C1 segment of cervical spinal cord (tissue), 14 donors: ENCODE measurements at places on chromosomes 2 and 18.

DNA sequence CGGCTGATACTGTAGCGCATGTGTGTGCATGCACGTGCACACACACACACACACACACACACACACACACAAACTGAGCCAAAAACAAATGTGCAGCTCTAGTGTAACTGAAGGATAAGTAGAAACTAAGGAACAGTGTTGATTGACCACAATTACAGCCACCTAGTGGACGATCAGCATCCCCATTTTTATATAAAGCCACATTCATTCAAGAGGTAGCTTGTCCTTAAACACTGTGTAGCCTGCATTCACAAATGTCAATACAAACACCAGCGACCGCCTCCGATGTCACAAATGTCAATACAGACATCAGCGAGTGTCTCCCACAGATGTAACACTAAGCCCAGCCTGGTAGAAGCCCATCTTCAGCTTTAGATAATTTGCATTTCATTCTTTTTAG lies 167.4 kb downstream of the PTGR3 start:
- DNase-seq: no peak

DNA sequence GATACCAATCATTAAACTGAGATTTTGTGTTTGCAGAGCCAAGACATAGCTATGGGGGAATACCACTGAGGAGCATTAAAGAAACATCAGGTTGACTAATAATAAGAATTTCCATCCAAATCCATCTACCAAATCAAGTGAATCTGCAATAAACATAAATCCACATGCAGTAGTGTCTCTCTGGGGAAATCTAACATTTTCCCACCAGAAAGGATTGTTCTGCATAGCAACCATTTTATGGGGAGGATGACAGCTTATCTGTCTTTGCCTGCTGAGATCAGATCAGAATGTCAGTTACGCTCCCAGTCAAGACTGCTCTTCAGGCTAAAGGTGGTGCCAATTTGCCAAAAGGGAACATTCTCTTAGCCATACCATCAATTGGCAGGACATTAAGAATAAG lies 1098.9 kb upstream of the CHAC2 start:
- no peak for DNase-seq

GRCh38 chr18:41545091-41545888 lies 409.7 kb upstream of the PIK3C3 start:
- no peak for DNase-seq

- no peak for DNase-seq
These were observed 87.1 kb downstream of the DGKD start for GRCh38 chr2:233441161-233442027.

GRCh38 chr2:64738026-64738425 lies 84.3 kb upstream of the SERTAD2 start:
- DNase-seq: no peak

- DNase-seq: no peak
These were observed 17.6 kb upstream of the SLC9A2 start for GRCh38 chr2:102601730-102602129.

DNA sequence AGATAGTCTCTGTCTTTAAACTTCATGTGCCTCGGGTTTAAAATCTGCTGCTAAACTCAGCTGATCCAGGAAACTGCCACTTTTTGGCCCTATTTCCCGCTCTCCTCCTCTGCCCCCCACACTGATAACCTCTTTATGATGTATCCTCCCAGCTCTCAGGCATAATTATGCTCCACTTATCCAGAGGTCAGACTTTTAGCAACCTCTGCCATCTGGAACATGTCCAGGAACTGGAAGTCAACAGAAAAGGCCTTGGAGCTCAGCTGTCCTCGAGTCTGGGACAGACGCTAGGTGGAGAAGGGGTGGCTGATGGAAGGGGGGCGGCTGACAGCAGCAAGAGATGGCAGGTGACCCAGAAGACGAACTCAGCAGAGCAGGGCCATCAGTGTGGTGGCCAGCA lies 41.2 kb downstream of the ASAP2 start:
- no peak for DNase-seq

DNA sequence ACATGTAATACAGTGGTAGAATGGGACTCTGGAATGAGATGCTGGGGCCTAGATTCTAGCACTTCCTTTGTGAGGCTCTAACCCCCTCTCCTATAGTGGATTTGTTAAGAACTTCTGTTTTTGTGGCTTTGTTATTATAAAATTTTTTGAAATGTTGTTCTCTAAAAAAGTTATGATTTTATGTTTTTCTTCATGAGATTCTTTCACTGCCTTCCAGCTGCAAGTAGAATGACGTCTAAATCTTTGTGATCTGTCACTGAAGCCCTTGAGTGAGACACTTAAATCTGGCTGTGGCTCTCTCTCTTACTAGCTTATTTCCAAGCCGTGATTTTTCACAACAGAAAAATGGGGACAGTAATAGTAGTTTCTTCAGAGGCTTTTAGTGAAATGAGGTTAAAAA lies 1.6 kb downstream of the CASP8 start:
- no peak for DNase-seq

- DNase-seq: no peak
These were observed 25.7 kb downstream of the MSH6 start for GRCh38 chr2:47808614-47809013.

DNA sequence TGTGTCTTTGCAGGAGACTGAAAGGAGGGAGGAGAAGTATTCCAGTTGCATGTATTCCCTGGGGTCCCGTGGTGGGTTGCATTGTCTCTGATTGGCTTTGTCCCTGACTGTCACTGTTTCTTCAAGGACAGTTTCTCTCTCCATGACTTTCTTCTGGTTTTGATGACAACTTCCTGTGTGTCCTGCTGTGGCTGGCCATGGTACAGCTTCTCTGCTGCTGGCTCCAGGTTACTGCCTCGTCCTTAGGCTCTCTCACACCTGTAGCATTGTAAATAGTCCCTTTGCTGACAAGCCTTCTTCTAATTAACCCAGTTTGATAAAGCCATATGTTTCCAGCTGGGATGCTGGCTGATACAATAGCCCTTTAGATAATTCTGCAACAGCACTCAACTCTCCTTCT lies 129.0 kb downstream of the LPIN1 start:
- no peak for DNase-seq

- DNase-seq: no peak
These were observed 155.6 kb upstream of the LYPD1 start for GRCh38 chr2:132825601-132826000.

GRCh38 chr2:172969609-172970008 lies 106.0 kb upstream of the MAP3K20 start:
- DNase-seq: no peak

GRCh38 chr2:190088917-190089316 lies 26.4 kb upstream of the MSTN start:
- DNase-seq: peak; percentile 12

DNA sequence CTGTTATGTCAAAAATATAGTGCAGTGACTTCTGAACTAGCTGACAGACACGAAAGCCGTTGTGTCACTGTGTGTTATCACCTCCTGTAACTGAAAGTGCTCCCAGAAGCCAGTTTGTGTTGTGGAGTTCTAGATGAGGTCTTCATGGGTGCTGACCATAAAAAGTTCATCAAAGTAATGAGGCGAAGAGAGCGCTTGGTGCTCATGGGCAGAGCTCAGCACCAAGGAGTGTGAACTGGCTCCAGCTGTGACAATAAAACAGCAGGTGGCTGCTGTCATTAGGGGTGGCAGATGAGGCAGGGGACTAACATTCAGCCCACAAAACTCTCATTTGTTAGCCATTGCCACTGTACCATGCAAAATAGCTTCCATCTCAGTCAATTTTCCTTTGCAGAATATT lies 151.1 kb downstream of the ZNF407 start:
- no peak for DNase-seq

DNA sequence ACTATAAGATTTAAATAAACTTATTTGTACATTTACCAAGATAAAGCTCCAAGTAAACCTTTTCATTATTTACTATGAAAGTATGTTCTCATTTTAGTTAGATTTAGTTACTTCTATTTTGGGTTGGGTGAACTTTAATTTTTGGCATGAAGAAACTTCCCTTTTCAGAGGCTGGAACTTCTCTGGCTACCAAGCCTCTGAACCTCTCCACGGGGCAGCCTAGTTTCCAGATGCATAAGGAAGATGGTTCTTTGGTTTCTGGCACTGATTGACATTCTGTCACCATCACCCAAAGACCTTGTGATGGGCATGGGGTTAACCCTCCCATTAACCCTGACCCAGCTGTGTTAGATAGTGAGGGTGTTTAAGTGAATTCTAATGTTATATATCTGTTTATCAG lies 17.1 kb downstream of the PSD4 start:
- DNase-seq: no peak

DNA sequence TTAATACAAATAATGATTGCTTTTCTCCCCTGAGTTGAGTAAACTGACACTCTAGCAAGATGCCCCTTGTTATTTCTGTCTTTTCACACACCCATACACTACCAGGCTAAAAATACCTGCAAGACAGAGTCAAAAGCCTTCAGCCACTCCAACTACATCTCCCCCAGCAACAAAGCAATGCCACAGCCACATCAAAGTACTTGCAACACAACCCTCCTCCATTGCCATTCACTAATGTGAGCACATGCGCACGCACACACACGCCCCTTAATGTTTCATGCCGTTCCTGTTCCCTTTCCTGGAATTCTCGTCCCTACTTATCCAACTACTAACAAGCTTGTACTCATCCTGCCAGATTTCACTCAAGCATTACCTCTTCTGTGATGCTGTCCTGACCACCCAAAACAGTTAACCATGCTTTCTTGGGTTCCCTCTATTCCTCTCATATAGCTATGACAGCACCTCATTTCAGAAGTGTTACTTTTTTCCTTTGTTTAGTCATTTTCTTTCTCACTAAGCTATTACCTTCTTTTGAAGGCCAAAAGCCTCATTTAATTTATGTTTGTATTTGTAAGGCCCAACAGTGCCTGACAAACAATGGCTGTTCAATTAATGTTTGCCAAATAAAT lies 29.6 kb downstream of the SLC25A12 start:
- no peak for DNase-seq

GRCh38 chr2:120559401-120559800 lies 176.3 kb upstream of the GLI2 start:
- DNase-seq: no peak

- no peak for DNase-seq
These were observed 4.6 kb upstream of the ADRA2B start for GRCh38 chr2:96120991-96121390.

DNA sequence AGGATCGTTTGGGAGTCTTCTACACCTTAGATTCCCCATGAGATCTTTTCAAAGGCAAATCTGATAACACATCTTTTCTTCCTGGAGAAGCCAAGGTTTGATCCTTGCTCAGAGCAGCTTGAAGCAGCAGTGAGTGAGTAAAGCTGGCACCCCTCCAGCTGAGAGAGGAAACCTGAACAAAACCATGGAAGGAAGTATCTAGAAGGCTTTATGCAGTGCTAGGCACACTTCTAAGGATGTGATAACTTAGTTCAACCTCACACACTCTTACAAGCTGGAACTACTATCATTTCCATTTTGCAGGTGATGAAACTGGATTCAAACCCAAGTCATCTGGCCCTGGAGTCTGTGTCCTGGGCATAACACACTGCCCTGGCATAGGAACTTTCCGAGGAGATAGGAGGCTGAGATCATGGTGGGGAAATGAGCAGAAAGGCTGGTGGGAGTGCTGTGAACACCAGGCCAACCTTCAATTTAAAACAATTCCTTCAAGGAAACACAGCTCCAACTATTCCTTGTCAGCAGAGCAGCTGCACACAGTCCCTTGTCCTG lies 71.2 kb downstream of the CTAGE1 start:
- DNase-seq: no peak

DNA sequence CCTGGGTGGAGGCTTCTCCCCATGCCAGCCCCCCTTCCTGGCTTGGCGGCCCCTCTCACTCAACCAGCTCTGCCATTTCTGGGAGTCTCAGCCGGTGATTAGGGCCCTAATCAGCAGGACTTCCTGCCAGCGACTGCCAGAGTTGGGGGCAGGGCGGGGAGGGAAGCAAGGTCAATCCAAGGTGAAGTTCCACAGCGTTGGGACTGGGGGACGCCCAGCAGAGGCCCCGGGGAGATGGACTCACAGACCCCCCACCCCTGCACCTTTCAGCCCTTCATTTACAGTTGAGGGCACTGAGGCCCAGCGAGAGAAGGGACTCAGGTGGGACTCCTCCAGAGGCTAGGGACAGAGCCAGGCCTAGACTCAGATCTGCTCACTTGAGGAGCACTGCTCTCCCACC lies 65.3 kb downstream of the TNS1 start:
- no peak for DNase-seq

DNA sequence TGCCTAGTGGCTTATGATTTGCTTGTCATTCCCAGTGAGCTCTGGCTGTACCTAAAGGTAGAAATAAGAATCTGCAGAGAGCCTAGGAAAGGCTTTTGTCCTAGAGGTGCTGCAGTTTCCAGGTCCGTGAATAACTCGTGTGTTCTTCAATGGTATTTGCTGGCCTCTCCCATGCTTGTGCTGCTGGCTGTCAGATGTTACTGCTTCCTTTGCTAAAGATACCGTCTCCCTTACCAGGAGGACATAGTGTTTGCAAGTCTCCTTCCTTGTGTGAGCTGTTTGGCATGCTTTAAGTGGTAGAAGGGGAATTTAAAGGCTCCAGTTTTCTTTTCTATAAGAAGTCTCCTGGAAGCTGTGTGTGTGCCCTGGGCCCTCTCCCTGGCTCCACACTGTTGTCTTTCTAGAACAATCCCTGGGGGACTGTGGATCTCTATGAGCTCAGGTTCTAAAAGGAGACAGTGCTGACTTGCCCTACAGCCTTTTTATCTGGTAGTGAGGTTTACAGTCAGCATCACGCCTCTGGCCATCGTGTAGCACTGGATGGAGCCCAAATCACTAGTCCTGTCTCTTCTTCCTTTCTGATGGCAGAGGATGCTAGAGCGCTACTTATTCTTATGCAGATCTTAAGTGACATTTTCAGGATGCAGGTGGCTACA lies 65.8 kb downstream of the RNF144A start:
- DNase-seq: no peak

DNA sequence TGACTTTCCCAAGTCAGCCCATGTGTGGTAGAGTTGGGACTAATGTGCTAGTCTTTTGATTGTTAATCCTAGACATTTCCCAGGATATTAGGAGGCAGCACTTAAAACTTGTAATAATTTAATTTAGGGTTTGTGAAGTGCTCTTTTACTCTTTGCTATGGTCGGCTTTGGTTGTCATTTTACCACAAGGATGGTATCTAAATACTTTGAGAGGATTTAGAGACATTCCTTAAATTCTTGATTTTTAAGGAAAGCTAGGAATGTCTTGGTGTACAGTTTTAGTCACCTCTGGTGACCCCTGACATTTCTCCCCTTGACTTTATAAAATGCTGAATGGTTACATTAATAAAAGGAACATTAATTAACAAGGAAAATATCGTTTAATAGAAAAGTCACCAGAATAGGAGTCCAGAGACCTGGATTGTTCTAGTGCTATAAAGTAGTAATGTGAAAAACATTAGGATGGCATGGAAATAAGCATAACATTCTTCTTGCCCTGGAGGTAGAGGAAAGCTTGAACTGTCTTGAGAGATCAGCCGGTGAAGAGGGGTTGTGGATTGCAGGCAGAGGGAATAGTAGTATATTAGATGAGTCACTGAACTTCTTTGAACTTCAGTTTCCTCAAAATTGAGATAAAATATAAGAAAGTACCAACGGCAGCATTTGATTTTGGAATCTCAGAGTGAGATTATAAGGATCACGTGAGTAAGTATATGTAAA lies 209.2 kb downstream of the MCFD2 start:
- DNase-seq: no peak
